Suppressor macrophage treated with lipopolysaccharide for 4 hours (primary cell): ENCODE measurements at places on chromosomes 1 and 21.
A peak's percentile ranks its signal among the peaks of the same experiment; 100 is the strongest.

DNA sequence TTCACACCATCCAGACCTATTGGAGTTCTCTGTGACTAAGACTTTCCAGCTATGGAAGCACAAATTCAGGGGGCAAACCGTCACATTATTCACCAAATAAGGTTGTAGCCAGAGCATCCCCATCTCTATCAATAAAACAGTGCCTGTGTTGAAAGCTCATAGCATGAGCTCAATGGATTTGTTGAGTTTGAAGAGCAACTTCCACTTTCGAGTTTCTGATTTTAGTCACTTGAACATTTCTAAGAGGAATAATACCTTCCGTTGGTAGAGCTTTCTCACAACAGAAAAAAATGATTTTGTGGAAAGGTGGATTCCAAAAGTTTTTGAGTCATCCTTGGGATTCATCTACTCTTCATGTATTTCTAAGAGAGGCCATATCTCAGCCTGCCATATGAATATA, 13.0 kb upstream of the ELAVL4 start:
- peak; percentile 56 for DNase-seq

- peak; percentile 97 for DNase-seq
Observed at GRCh38 chr1:181141431-181141910, 53.0 kb downstream of the IER5 start.

GRCh38 chr21:35575280-35575915, 484.9 kb downstream of the SETD4 start:
- DNase-seq = no peak

DNA sequence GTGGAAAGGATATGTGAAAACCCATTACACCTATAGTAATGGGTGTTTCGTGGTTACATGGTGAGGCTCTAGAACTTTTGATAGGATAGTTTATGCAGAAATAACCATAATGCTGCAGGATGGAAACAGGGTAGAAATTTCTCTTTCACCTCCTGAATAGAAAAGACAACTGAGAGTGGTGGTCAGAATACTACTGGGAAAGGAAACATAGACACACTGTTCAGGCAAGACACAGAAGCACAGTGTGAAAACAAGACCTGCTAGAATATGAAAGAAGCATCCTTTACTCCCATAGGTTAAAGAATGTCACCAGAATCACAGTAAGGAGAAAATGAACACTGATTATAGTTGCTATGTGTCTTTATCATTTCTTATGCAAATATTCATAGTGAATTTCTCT, 496.6 kb downstream of the DPYD start:
- no peak for DNase-seq

DNA sequence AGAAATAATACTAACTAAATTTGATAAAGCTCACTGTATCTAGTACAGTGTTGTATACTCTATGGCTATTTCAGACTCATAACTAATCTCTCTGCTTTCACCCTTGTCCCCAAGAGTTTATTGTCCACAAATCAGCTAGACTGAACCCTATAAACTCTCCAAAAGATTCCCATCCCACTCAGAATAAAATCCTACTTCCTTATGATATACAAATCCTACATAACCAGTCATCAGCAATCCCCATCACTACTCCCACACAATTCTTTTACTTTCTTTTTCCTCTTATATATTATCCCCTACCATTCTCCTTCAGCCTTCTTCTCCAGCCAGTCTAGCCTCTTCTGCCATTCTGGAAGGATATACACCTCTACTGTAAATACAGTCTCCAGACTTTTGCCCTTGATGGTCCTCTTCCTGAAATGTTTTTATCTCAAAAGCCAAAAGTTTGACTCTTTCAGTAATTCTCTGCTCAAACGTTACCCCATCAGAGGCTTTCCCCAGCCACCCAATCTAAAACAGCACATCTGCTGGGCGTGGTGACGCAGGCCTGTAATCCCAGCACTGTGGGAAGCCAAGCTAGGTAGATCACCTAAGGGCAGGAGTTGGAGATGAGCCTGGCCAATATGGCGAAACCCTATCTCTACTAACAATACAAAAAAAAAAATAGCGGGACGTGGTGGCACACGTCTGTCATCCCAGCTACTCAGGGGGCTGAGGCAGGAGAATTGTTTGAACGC, 41.6 kb downstream of the ABL2 start:
- DNase-seq = peak; percentile 73

- no peak for DNase-seq
Observed at GRCh38 chr1:27816921-27817630, 13.5 kb upstream of the PPP1R8 start.

- DNase-seq = no peak
Observed at GRCh38 chr1:27235827-27236226, 1.4 kb downstream of the WDTC1 start.

GRCh38 chr1:153125536-153125935, 12.2 kb upstream of the SPRR2F start:
- DNase-seq = no peak

DNA sequence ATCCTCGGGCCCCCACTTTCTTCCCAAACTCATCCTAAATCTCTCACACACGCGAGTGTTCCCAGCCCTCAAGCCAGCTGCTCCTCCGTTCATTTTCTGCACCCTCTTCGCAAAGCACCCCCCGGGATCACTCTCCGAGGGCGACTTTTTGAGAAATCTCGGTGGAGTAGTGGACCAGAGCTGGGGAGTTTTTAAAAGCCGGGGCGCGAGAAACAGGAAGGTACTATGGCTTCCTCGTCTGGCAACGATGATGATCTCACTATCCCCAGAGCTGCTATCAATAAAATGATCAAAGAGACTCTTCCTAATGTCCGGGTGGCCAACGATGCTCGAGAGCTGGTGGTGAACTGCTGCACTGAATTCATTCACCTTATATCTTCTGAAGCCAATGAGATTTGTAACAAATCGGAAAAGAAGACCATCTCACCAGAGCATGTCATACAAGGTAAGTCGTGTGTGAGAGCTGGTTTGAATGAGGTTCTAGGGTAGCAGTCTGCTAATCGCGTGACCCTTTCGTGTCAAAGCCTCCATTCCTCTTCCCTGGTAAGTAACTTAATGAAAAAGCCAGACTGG, 800 bp downstream of the DR1 start:
- peak; percentile 53 for DNase-seq

DNA sequence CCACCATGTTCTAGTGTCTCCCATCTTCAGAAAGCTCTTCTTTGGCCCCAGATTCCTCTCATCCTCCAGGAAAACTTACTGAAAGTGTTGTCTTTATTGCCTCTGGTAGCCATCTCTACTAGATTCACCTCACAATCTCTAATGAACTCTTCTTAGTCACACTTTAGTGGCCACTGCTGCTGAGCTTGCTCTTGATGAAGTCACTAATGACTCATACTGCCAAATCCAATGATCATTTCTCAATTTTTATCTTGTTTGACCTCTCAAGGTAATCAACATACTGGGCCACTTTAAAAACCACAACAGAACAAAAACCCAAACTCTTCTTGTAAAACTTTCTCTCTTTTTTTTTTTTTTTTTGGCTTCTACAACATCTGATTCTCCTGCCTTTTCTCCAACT, 196.4 kb downstream of the LHX8 start:
- DNase-seq = no peak

DNA sequence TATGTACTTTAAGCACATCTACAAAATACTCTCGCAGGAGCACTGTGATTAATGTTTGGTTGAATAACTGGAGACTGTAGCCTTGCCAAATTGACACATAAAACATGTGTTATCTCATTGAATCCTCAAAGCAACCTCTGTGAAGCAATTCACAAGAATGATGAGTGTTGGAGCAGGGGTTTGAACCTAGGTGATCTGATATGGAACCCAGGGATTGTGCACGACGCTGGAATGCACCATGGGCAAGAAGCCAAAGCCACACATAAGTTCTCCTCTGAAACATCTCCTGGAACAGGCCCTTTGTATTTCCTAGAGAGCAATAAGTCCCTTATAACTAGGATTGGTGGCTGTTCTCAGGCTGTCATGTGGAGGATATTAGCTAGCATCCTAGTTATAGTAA, 124.6 kb upstream of the IVNS1ABP start:
- no peak for DNase-seq

- no peak for DNase-seq
Observed at GRCh38 chr1:177278626-177279390, 108.0 kb downstream of the BRINP2 start.

DNA sequence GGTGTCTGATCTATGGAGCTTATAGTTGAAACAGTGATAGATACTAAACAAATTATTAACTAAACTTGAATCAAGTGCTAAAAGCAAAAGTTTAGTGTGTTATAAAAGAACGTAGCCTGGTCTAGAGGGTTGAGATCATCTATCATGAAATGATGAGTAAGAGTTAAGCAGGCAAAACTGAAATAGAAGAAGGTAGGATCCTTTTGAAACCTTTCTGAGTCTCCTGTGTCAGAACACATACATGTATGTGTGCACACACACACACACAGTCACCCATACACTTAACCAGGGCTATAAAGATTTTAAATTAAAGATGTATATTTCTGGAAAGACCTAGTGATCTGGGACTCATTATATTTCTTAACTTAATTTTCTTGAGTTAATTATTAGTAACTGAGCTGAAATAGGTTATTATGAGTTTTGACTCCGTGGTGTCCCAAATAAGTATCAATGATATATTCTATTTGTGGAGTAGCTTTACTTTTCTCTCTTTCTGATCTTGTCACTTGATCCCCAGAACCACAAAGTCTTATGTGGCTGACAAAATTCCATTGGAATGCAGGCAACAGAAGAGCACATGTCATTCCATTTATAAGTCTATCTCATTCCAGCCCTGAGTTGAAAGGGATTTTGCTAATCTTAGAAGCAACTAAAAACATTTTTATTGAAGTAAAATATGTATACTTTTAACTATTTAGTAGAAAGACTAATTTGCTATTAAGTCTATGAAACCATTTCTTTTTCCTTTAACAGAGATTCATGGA, 70.7 kb downstream of the PRRX1 start:
- DNase-seq = no peak

DNA sequence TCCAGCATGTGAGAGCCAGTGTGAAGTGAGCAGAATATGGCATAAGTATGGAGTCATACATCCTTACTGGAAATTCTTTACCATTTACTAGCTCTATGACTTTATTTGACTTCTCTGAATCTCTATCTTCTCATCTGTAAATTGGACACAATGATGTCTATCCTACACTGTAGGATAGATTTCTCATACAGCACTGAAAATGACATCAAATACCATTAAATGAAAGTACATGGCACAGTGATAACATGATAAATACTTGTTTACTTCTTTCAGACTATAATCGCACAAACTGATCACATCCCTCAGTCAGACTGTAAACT, 1.3 kb upstream of the CTTNBP2NL start:
- no peak for DNase-seq

GRCh38 chr1:239997515-239998311, 94.0 kb upstream of the FMN2 start:
- peak; percentile 34 for DNase-seq

- DNase-seq = no peak
Observed at GRCh38 chr1:204873176-204873575, 2.5 kb downstream of the NFASC start.

DNA sequence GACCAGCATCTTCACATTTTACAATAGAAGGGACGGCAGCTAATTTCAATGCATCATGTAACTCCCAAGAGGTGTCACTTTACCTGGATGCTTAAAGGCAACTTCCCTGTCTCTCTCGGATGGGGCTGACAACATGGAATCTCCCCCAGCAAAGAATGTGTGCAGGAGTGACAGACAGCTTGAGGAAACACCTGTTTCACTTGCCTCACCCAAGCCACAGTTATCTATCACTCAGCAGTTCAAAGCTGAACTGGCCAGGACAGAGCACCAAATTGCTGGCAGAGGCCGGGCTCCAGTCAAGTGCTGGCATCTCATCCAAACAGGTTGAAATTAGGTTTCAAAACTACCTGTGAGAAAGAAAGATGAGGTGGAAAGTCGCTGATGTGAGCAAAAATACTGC, 538.0 kb upstream of the PLXNA2 start:
- DNase-seq = no peak

GRCh38 chr1:84247425-84248220, 53.9 kb upstream of the SAMD13 start:
- DNase-seq = no peak

DNA sequence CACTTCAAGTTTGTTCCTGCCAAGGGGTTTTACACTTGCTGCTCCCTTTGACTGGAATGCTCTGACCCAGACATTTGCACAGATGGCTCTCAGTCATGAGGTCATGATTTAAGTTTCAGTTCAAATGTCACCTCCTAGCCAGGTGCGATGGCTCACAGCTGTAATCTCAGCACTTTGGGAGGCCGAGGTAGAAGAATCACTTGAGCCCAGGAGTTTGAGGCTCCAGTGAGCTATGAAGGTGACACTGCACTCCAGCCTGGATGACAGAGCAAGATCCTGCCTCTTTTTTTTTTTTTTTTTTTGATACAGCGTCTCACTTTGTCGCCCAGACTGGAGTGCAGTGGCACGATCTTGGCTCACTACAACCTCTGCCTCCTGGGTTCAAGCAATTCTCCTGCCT, 4.5 kb upstream of the ZMYM4 start:
- no peak for DNase-seq

- DNase-seq = no peak
Observed at GRCh38 chr1:2213576-2214505, 14.3 kb upstream of the SKI start.

GRCh38 chr21:45768011-45768739, 124.7 kb downstream of the PCBP3 start:
- DNase-seq = no peak

GRCh38 chr1:28466226-28466778, 39.5 kb upstream of the RCC1 start:
- no peak for DNase-seq

DNA sequence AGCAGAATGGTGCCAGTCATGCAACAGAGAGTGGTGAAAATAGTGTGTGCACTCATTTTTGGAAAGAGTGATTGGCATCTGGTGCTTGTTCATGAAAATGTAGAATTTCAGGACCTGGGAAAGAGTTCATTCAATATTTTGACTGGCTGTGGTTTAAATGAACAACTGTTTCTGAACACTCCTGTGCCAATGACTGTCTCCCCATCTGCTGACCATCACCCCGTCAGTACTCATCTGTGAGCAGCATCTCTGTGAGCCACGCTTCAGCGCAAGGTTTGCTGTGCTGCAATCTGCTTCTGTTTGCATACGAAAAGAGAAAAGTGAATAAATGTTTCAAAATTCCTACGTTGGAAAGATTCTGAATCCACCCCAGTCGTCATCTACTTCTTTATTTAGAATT, 77.9 kb upstream of the RUNX1 start:
- DNase-seq = no peak

- no peak for DNase-seq
Observed at GRCh38 chr1:60423146-60423780, 349.7 kb upstream of the C1orf87 start.

DNA sequence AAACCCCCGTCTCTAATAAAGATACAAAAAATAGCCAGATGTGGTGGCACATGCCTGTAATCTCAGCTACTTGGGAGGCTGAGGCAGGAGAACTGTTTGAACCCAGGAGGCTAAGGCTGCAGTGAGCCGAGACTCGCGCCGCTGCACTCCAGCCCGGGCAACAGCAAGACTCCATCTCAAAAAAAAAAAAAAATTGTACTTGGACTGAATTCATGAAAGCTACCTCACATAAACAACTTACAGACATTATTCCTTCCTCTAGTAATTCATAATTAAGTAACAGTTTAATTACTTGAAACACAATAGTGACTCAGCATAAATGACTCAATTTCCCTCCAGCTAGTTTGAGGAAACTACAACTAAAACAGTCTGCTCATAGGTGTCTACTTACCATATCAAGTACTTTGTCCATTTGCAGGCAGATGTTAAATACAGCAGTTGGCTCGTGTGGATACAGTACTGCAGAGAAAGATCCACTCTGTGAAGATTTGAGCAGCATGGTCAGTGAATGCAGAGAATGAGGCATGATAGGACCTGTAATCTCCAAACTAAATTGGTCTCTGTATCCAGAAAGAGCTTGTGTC, 9.4 kb downstream of the DONSON start:
- peak; percentile 16 for DNase-seq
